ENCODE measurements at places on chromosomes 13 and 19.

DNA sequence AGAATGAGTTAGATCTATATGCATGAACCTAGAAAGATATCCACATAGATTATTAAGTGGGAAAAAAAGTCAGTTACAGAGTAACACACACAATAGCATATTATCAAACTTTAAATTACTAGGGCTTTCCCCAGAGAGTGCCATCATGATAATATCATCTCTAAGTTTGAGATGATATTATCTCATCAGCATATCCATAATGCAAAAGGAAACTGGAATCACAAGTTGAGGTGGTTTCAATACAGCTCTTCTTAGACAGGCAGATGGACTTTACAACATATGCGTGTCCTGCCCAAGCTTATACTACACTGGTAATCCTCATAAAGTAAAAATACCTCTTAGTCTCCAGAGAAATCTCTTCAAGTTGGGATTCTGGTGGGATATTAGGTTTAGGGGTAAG, 236.2 kb upstream of the SERP2 start:
- no peak for DNase-seq

DNA sequence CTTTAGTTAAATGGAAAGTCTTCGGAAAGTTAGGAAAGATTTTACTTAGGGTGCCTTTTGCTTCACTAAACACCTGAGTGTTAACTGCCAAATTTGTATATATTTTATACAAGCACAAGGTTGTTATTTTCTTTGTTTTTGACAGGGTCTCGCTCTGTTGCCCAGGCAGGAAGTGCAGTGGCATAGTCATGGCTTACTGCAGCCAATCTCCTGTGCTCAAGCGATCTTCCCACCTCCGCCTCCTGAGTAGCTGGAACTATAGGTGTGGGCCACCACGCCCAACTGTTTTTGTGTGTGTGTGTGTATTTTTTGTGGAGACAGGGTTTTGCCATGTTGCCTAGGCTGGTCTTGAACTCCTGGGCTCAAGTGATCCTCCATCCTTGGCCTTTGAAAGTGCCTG, 16.2 kb downstream of the KCTD4 start:
- DNase-seq, result no peak

DNA sequence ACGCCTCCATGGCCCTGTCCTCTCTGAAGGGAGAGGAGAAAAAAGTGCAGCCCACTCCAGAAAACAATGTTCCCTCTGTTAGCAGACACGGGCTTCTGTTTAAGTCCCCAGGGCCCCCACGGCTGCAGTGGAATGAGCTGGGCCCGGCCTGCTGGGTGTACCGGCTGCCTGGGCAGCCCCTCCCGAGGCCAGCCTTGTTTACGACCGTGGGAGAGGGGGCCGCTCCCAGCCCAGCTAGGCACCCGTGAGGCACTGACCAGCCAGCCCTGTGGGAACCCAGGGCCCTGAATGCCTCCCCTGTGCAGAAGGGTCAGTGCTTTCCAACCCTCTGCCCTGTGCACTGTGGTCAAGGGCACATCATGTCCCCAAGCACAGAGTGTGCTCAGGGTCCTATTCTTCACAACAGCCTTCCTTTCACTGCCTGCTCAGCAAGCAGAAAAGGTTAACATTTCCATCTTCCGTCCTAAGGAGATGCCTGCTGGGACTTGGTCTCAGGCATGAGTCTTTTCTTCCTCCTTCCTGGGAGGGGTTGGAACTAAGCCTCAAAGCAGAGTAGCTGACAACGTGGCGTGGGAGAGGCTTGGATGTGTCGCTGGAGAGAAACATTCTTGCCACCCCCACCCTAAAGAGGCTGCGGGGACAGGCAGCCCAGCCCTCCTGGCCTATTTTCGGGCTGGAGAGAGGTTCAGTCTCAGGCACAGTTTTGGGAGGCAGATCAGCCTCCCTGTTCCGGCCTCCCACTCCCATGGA, 90.1 kb downstream of the RGCC start:
- DNase-seq, result no peak

DNA sequence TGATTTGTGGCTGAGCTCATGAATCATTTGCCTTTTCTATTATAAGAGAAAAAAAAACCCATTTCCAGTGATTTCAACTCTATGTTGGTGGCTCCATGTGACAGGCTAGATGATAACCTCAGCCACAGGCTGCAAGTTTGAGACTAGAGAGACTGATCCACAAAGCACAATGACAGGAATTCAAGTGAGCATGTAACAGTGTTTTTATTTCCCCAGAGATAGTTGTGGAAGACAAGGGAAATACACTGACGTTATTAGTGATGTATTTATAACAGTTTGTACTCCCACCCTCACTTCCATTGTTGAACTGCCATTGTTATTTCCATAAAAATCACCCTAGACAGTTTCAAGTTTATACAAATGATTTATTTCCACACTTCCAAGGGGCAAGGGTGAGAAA, 27.9 kb upstream of the EDNRB start:
- no peak for DNase-seq

DNA sequence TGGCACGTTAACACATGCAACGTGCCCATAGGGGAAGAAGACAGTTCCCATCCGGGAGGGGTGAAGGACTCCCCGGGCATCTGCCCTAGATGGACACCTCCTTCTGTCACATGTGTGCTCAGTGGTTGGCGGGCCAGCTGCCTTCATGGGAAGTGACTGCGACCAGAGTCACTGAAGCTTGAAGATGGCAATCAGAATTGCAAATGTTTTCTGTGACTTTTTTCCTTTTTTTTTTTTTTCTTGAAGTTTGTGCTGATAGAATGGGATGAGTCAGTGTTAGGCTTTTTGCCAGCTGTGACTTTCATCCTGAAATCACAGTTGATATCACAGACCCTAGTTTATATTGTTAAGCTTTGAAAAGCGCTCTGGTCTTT, 109.2 kb upstream of the MCF2L start:
- DNase-seq, result no peak

DNA sequence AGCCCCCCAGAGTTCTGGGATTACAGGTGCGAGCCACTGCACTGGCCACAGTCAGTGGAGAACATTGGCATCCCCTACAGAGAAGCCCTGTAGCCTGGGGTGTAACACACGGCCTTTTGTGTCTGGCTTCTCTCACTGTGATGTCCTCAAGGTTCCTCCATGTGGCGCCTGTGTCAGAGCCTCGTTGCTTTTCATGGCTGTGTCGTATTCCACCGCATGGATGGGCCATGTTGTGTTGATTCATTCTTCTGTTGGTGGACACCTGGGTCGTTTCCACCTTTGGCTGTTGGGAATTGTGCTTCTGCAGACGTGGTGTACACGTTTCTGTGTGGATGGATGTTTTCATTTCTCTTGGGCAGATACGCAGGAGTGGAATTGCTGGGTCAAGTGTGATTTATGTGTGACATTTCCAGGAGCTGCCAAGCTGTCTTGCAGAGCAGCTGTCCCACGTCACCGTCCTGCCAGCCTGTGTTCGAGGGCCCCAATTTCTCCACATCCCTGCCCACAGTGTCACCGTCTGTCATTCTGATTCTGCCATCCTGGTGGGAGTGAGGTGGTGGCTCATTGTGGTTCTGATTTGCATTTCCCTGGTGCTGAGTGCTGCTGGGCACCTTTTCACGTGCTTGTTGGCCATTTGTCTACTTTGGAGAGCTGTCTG, 59.4 kb downstream of the KDM4B start:
- no peak for DNase-seq

- DNase-seq, result no peak
Observed at GRCh38 chr13:30394751-30395191, 27.5 kb upstream of the UBE2L5 start.

GRCh38 chr19:50669302-50670101, 20.3 kb downstream of the C19orf81 start:
- DNase-seq, result peak; percentile 17

- DNase-seq, result no peak
Observed at GRCh38 chr19:12482509-12482886, 2.1 kb downstream of the ZNF709 start.

GRCh38 chr13:112803422-112803821, 113.6 kb downstream of the ATP11A start:
- DNase-seq, result no peak

- no peak for DNase-seq
Observed at GRCh38 chr19:21022996-21023395, 2.5 kb downstream of the ZNF430 start.

GRCh38 chr13:74061926-74062595, 72.1 kb downstream of the KLF12 start:
- no peak for DNase-seq

GRCh38 chr19:34733266-34733745, 737 bp upstream of the ZNF181 start:
- peak; percentile 48 for DNase-seq

- no peak for DNase-seq
Observed at GRCh38 chr13:50766013-50766412, 77.5 kb downstream of the DLEU7 start.

GRCh38 chr13:38564256-38565150, 122.4 kb upstream of the FREM2 start:
- DNase-seq, result peak; percentile 9

- no peak for DNase-seq
Observed at GRCh38 chr13:36834299-36834698, 15.3 kb downstream of the RFXAP start.

DNA sequence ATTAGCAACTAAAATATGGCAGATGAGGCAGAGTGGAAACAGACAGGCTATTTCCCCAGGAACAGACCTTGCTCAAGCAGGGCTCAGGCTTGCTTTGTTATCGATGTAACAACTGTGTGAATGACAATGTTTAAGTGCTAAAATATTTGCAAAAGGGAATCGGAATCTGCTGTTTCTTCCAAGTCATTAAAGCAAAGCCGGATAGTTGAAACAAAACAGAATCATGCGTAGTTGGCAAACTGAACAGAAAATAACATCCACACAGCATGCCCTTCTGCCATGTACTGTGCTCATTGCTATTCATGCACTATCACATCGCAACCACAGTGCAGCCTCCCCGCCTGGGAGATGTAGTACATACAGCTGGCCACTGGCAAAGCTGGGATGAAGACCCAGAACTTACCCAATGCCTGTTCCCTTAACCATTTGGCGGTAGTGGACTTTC, 799.1 kb downstream of the DIAPH3 start:
- DNase-seq, result peak; percentile 48

DNA sequence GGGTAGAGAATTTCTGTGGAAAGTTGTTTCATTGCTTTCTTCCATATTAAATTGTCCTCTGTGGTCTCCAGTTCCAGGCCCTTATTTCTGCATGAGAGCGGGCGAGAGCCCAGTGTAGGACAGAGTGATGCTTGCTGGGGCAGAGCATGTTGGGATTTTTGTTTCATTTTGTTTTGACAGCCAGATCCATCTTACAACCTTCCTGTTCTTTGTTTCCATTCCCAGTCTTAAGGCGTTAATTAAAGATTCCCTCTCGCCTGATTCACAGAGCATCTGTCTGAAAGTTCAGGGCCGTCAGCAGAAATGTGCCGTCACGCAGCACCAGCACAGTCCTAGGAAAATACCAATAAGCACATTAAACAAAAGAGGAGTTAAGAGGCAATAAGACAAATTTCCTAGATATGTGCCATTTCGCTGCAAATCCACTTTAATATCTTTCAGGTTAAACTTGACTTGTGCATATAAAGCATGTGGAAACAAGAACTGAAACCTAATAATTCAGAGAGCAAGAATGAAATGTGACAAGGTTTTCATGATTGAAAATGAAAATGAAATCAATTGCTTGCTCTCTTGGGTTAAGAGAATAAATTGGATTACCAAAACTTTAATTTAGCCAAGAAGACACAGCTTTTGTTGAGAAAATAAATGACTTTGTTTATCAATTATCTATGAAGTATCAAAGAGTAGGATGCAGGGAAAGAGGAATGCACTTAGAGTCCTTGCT, 210.7 kb upstream of the SLC10A2 start:
- no peak for DNase-seq

- DNase-seq, result no peak
Observed at GRCh38 chr13:113586661-113587479, 2.3 kb downstream of the TFDP1 start.

DNA sequence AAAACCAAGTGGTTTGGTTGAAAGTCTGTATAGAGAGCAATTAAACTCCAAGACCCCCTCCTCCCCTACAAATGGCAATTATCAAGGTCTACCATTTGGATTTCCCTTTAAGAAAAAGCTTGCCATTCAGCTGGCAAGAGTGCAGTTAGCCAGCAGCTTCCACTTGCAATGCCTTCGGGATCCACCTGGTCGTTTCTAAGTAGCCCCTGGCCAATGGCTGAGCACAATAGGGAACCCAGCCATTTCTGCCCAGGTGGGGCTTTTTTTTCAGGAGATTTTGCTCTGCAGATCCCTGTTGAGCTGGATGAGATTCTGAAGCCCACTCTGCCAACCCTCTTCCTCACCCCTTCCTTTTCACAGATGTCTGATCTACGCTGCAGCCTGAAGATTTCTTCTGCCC, 26.3 kb downstream of the TGDS start:
- DNase-seq, result no peak

- no peak for DNase-seq
Observed at GRCh38 chr19:38737921-38738737, 6.1 kb downstream of the CAPN12 start.

DNA sequence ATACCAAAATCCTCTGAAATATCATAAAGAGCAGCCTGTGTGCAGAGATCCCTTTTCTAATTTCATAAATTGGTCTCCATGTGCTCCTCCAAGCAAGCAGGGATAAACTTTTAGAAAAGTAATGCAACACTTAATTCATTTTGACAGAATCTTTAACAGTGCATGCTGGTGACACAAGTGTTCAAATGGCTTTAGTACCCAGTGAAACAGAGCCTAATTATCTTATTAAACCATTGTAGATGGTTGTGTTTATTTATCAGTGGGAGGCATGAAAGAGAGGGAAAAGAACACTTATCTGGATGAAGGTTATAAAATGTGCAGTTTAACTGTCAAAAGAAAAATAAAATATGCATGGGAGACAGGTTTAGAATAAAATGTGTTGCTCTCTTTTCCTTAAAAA, 945.0 kb upstream of the PCDH20 start:
- peak; percentile 95 for DNase-seq

DNA sequence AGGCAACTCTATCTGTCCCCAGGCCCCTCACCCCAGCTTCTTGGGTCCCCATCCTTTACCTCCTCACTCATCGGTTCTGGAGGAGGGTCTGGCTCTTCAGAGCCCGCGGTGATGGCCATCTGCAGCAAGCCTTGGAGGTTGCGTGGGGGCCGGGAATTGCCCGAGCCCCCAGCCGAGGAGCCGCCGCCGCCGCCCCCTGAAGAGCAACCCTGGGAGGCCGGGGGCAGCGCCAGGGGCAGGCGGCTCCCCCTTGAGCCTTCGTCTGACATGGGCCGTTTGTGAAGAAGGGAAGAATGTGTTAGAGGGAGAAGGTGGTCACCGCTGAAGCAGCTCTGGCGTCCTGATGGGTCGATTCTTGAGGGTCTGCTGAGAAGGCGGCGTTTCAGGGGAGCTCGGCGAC, 570 bp downstream of the HSPBP1 start:
- DNase-seq, result no peak

GRCh38 chr19:41925208-41926003, 2.8 kb downstream of the ERFL start:
- DNase-seq, result no peak
